ENCODE measurements at places on chromosomes 7 and 10. TPM values are rescaled to one million over a fixed set of nuclear protein-coding genes. Genes with fewer than 3 reads are reported as not detected.

Gene UTF1
- not detected for total RNA-seq

- no peak for DNase-seq
These were observed 7.2 kb downstream of the TRPV6 start for GRCh38 chr7:142878315-142878714.

- no peak for DNase-seq
These were observed 23.8 kb upstream of the AHR start for GRCh38 chr7:17274551-17275245.

GRCh38 chr10:100223879-100224278 is 5.5 kb downstream of the CHUK start:
- no peak for DNase-seq

DNA sequence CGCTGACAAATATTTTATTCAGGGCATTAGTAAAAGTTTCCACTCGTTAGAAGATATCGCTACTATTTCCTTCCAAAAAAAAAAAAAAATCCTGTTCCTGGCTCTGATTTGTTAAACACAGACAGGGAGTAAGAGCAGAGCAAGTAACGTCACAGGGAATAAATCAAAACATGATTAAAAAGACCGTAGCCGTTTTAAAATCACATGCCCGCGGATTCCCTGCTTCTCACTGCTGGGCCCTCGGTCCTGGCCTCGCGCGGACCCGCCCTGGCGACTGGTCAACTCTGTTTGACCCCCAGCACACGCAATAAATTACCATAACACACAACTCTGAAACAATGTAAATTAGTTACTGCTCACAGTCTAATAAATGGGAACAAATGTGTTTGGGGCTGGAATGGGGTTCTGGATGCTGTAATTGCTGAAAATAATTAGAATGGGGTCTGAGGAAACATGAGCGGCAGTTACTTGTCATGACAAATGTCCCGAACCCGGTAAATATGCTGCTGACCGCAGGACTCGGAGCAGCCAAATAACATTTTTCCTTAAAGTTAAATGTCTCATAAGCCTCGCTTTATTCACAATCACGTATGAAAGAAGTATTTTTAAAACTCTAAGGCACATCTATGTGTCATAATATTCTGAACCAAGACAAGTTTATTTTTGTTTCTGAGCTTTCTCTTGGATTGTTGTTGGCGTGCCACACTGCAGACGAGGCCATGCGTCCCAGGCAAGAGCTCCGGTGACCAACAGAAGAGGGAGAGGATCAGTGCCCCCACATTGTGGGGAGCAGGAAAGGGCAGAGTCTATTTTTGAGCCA is 17.9 kb downstream of the EBF3 start:
- no peak for DNase-seq

Gene POU6F2
- 7.6 TPM for total RNA-seq

All from neural crest cell (in vitro differentiated cells).